ENCODE measurements at places on chromosomes 3 and 15.

GRCh38 chr15:94930441-94930840, 699.1 kb downstream of the MCTP2 start:
- no peak for DNase-seq

DNA sequence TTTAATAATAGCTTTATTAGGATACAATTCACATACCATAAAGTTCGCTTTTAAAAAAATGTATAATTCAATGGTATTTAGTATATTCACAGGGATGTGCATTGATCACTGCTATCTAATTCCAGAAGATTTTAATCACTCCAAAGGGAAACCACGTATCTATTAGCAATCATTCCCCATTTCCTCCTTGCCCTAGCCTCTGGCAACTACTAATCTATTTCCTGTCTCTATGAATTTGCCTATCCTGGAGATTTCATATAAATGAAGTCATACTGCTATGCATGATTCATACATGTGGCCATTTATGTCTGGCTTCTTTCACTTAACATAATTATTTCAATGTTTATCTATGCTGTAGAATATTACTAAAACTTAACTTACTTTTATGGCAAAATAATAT, 32.0 kb upstream of the CASR start:
- DNase-seq, result no peak

GRCh38 chr15:100175406-100176114, 166.2 kb downstream of the ADAMTS17 start:
- no peak for DNase-seq

DNA sequence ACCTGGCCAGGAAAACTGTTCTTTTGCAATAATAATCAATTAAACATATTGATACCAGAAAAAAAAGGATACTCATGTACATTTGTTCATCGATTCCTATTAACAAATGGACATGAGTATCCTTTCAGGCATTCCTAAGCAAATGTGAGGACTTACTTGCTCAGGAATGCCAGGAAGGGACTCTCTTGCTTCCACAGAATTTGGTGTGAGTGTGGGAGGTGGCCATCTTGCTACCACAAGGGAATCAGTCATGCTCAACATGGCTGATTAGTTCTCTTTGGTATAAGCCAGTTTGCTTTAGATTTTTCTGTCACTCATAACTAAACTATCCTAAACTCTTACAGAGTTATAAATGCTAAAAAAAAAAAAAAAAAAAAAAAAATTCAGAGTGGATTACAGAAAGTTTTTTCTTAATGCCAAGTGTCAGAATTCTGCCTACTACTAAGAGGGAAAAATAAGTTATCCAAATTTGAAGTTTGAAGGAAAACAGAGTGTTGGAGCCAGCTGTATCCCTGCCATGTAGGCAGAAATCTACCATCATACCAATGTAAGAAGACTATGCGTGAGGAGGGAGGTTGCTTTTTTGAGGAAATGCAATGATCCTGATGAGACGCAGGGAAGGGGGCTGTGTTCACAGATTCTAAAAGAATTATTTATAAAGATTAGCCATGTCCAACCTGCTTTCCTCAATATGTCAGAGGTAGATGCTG, 98.7 kb downstream of the PLD1 start:
- no peak for DNase-seq

- DNase-seq, result no peak
These were observed 39.6 kb upstream of the TKT start for GRCh38 chr3:53295410-53295809.

GRCh38 chr3:35678643-35679161, 39.4 kb downstream of the ARPP21 start:
- DNase-seq, result no peak

GRCh38 chr3:14147617-14148016, 22.8 kb downstream of the TMEM43 start:
- no peak for DNase-seq

- no peak for DNase-seq
These were observed 427.4 kb downstream of the LPP start for GRCh38 chr3:188581365-188581764.

GRCh38 chr3:134323966-134324962, 50.0 kb downstream of the AMOTL2 start:
- no peak for DNase-seq

DNA sequence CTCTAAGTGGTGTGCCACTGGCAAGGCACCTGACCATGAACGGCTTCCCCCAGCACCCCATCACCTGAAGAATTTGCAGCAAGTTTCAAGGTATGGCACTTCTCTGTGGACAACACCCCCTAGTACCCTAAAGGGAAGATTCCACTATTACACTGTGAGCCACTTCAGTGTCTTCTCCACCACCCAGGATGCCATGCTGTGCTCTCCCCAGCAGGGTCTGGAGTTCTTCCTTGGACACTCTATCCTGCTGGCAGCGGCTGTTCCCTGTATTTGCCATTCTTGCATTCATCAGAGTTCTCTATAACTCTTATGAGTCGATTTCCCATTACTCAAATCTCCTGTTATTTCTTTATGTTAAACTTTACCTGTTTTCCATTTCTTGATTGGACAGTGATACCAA, 33.9 kb upstream of the RNU6-1 start:
- no peak for DNase-seq

- DNase-seq, result no peak
These were observed 578.6 kb downstream of the PYDC2 start for GRCh38 chr3:192039593-192039992.

GRCh38 chr15:73760330-73761329, 7.5 kb upstream of the INSYN1 start:
- DNase-seq, result no peak

GRCh38 chr15:38894243-38894948, 329.8 kb upstream of the RASGRP1 start:
- no peak for DNase-seq

DNA sequence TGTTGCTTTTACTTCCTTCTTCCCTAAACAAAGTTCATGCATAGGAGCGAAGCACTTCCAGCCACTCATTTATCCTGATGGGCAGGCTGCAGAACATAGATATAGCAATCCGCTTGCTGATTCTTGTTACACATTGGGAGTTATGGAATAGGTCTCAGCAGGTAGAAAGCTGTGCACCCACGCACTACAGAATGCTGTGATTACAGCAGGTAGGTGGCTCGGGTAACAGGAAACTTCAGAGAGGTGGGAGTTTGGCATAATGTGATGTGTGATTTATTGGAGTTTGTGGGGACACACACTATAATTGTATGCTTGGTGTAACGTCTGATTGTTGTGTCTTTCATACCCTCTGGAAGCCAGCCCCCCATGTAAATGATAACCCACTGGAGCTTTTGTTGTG, 99.2 kb upstream of the MEIS2 start:
- DNase-seq, result no peak

- DNase-seq, result no peak
These were observed 22.1 kb downstream of the GOLGA6A start for GRCh38 chr15:74060251-74060650.

- DNase-seq, result no peak
These were observed 394 bp downstream of the OSBPL10 start for GRCh38 chr3:31980530-31981205.

DNA sequence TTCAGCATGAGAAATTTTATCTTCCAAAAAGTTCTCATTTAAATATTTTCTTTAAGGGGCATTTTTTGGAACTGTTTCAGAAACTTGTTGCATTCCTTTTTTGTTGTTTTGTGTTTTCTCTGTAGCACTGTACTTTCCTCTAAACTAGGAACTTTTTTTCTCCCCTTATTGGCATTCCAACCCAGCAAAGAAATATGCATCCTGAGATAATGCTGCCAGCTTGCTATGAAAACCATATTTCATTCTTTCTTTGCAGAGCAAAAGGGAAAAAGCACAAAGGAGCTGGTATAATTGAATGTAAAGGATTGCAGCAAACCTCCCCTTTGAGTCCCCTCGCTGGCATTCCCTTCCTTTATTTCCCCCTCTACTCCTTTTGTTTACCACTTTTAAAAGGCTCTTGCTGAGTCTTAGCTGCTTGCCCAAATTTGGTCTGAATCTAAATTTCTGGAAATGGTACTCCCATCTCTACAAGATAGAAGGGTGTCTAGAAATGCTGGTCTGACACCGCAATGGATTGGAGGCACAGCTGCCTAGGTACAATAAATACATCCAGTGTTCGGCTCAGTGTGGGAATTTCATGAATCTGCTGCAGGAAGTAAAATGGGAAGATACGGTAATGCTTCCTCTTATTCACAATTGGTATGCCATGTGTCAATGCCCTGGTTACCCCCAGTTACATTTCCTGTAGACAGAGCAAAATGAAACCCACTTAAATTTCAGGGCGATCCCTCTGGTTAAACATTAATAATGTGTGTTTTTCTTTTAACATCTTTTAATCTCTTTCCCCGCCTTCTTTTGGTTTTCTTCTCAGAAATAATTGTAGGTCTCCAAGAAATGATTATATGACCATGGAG, 156.6 kb downstream of the MEIS2 start:
- DNase-seq, result no peak
